ENCODE measurements at places on chromosomes 2 and 18.

- DNase-seq, result no peak
Observed at GRCh38 chr2:190896477-190896876, 15.9 kb downstream of the GLS start.

DNA sequence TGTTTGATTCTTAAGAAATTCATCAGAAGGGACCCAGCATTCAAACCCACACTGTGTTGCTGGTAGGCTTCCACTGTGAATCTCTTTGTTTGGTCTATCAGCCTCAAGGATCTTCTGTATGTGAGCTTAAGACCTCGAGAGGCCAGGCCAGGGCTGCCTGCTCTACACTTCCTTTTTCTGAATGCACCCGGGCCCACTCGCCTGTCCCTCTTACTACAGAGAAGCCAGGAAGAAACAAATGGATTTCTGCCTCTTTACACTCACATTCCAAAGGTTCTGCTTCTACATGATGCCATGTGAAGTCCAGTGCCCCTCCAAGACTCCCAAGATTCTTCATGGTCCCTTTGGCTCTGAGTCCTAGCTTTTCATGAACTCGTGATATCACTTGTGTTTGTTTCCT is 25.4 kb upstream of the MRPL19 start:
- DNase-seq, result no peak

- no peak for DNase-seq
Observed at GRCh38 chr2:184004948-184005672, 593.2 kb upstream of the ZNF804A start.

- no peak for DNase-seq
Observed at GRCh38 chr2:120624738-120625446, 110.8 kb upstream of the GLI2 start.

GRCh38 chr2:12034382-12034781 is 287.9 kb downstream of the LPIN1 start:
- DNase-seq, result no peak
